WTC11 (cell line): ENCODE measurements at places on chromosomes 2 and 18. TPM values are rescaled to one million over a fixed set of nuclear protein-coding genes. Genes with fewer than 3 reads are reported as not detected.

The PLEK gene
- 0.26 to 0.46 TPM (median 0.37 TPM) in 3 replicates for total RNA-seq

The CAPN14 gene
- 0.11 to 0.37 TPM (median 0.11 TPM) in 3 replicates for total RNA-seq

The ABCG5 gene
- not detected in 3 replicates for total RNA-seq

The DSEL gene
- 29.3 to 33.4 TPM (median 30.1 TPM) in 3 replicates for total RNA-seq

The CDH2 gene
- total RNA-seq = 15.9 to 17.3 TPM (median 16.9 TPM) in 3 replicates

The PLCL1 gene
- 0.05 to 0.11 TPM (median 0.07 TPM) in 3 replicates for total RNA-seq

The CD8A gene
- 0.27 to 0.44 TPM (median 0.30 TPM) in 3 replicates for total RNA-seq

The PER2 gene
- total RNA-seq = 4.1 to 6.6 TPM (median 5.5 TPM) in 3 replicates

The RNF144A gene
- total RNA-seq = 12.5 to 13.6 TPM (median 12.8 TPM) in 3 replicates

The CRYGC gene
- total RNA-seq = not detected in 3 replicates

The CPS1 gene
- 9.0 to 18.7 TPM (median 15.5 TPM) in 3 replicates for total RNA-seq

The COL3A1 gene
- total RNA-seq = 0.61 to 2.1 TPM (median 0.76 TPM) in 3 replicates

The RBM45 gene
- total RNA-seq = 9.2 to 12.3 TPM (median 10.5 TPM) in 3 replicates

The HOXD13 gene
- not detected in 3 replicates for total RNA-seq

The FRZB gene
- 1.2 to 1.9 TPM (median 1.5 TPM) in 3 replicates for total RNA-seq

The CLEC4F gene
- total RNA-seq = not detected in 3 replicates

The PPP4R3B gene
- 38.2 to 41.4 TPM (median 39.0 TPM) in 3 replicates for total RNA-seq

The RGPD4 gene
- 0.04 to 0.05 TPM in 2 of 3 replicates, not detected in the other for total RNA-seq

The CEP76 gene
- total RNA-seq = 13.8 to 16.9 TPM (median 14.2 TPM) in 3 replicates

The WDR33 gene
- 64.7 to 67.1 TPM (median 67.0 TPM) in 3 replicates for total RNA-seq

The KCNG2 gene
- total RNA-seq = 0.34 to 0.62 TPM (median 0.50 TPM) in 3 replicates

The YIPF4 gene
- 23.0 to 24.8 TPM (median 24.5 TPM) in 3 replicates for total RNA-seq

The TTC32 gene
- 9.9 to 10.6 TPM (median 10.0 TPM) in 3 replicates for total RNA-seq

The AFG3L2 gene
- total RNA-seq = 73.9 to 109 TPM (median 76.0 TPM) in 3 replicates

The IKZF2 gene
- total RNA-seq = 4.1 to 5.2 TPM (median 4.2 TPM) in 3 replicates

The COL4A4 gene
- 1.9 to 3.1 TPM (median 1.9 TPM) in 3 replicates for total RNA-seq

The PLGLB1 gene
- 0.44 to 0.55 TPM (median 0.52 TPM) in 3 replicates for total RNA-seq

The GYPC gene
- total RNA-seq = 21.9 to 28.1 TPM (median 23.9 TPM) in 3 replicates

The OR6B2 gene
- total RNA-seq = not detected in 3 replicates

The UGT1A3 gene
- total RNA-seq = not detected in 3 replicates

The TMBIM1 gene
- total RNA-seq = 23.5 to 30.1 TPM (median 26.5 TPM) in 3 replicates

The RSAD2 gene
- total RNA-seq = not detected in 3 replicates

The ANKRD62 gene
- total RNA-seq = not detected in 3 replicates

The KHK gene
- total RNA-seq = 15.5 to 17.4 TPM (median 17.4 TPM) in 3 replicates

The ARMC9 gene
- total RNA-seq = 34.5 to 37.5 TPM (median 34.9 TPM) in 3 replicates

The LYG1 gene
- 0.35 to 0.76 TPM (median 0.55 TPM) in 3 replicates for total RNA-seq

The FSHR gene
- not detected in 3 replicates for total RNA-seq
